Activated CD4-positive, alpha-beta memory T cell treated with anti-CD3 and anti-CD28 coated beads, Interleukin-2, amount 10 ng/mL, durations not matched to agents 7 days and 5 days (primary cell): ENCODE measurements at places on chromosomes 5 and 9. TPM values are rescaled to one million over a fixed set of nuclear protein-coding genes. Genes with fewer than 3 reads are reported as not detected.

- DNase-seq, result no peak
These were observed 466.3 kb downstream of the GADD45G start for GRCh38 chr9:90070931-90071660.

DNA sequence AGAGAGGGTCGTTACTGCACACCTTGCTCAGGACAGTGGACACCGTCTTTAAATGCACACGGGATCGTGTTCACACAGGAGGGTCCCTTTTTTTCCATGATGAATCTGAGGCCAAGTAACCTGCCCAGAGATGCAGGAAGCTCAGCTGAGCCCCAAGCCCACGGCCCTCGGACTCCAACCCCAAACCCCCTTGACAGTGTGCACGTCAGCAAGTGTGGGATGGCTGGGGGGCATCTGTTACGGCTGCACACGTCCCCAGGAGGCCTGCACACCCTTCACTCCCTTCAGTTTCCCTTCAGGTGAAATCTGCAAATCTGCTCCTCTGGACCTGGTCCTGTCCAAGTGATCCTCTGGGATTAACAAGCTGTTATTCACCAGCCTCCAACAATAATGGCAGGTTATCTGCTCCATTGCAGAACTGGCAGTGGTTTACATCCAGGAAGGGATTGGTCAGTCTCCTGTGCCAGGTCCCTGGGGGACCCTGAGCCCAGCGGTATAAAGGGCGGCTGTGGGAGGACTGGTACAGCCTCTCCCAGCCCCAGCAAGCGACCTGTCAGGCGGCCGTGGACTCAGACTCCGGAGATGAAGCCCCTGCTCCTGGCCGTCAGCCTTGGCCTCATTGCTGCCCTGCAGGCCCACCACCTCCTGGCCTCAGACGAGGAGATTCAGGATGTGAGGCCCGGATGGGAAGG, at the start of gene LCN1:
LCN1 (plus strand) TSS at position 525 of the 692 bp plus-strand sequence; CDS start at position 583, 58 bp downstream.
- no peak for DNase-seq

DNA sequence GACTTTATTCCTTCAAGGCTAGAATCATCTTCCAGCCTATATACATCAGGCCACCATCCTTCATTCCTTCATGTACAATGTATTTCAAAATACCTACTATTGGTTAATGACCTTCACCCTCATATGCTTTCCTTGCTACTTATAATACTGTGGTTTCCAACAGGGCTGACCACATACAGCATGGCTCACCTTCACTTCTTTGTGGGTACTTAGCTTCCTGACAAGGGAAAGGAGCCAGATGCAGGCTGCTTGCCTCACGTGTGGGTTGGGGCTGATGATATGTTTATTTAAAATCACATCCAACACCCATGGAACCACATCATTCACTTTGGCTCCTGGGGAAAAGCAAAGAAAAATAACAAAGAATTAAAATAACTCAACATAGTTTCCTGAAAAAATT, 63.9 kb upstream of the OR2K2 start:
- no peak for DNase-seq

The COL15A1 gene
- total RNA-seq, result 0.33 TPM

DNA sequence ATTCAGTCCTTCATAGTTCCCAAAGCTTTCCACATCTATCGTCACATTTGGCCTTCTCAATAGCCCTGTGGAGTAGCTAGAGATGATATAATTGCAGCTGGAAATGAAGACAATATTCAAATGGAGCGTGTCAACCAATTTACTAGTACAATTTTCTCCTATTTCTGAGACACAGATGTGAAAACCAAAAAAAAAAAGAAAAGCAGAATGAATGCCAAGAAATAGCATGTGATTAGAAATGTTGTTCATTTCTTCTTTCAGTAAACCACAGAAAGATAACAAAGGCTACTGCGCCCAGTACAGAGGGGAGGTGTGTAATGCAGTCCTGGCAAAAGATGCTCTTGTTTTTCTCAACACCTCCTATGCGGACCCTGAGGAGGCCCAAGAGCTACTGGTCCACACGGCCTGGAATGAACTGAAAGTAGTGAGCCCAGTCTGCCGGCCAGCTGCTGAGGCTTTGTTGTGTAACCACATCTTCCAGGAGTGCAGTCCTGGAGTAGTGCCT, 99.0 kb downstream of the MUSK start:
- no peak for DNase-seq

GRCh38 chr5:33892620-33893137, 889 bp upstream of the ADAMTS12 start:
- DNase-seq, result no peak

- DNase-seq, result no peak
These were observed 441.5 kb downstream of the RASEF start for GRCh38 chr9:82621447-82621846.

- DNase-seq, result no peak
These were observed 45.7 kb downstream of the STOM start for GRCh38 chr9:121324316-121324715.

- DNase-seq, result no peak
These were observed 46.3 kb downstream of the HSD17B3 start for GRCh38 chr9:96255698-96256097.

The TRAF1 gene
- 74.3 TPM for total RNA-seq

- peak; percentile 21 for DNase-seq
These were observed 91.8 kb upstream of the TNC start for GRCh38 chr9:115209601-115210306.

DNA sequence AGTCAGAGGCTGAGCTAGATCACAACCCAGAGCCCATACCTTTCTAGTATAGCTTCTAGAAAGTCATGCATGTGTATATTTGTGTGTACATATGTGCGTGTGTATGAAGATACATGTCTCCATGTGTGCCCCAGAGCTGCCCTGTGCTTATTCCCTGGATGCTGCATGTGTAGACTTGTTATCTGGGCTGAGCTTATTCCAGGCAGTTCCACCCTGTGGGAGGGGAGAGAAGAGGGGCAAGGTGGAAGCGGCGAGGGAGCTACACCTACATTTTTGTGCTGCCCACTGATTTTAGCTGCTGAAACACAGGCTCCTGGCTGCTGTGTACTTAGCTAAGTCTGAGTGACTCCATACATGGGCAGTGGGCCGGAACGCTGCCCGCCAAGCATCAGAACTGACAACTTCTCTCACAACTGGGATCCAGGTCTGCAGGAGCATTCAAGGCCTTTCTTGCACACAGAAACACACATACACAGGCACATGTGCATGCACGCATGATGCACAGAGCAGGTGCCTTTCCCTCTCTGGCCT, 38.0 kb upstream of the XPA start:
- DNase-seq, result no peak

The GABBR2 gene
- total RNA-seq, result not detected

The CEL gene
- 1.1 TPM for total RNA-seq
